ENCODE measurements at places on chromosomes 6 and 20.

GRCh38 chr6:125759959-125760457, 10.6 kb downstream of the HEY2 start:
- no peak for DNase-seq

- DNase-seq: no peak
Measured at GRCh38 chr20:45827712-45828111, 600 bp upstream of the TNNC2 start.

DNA sequence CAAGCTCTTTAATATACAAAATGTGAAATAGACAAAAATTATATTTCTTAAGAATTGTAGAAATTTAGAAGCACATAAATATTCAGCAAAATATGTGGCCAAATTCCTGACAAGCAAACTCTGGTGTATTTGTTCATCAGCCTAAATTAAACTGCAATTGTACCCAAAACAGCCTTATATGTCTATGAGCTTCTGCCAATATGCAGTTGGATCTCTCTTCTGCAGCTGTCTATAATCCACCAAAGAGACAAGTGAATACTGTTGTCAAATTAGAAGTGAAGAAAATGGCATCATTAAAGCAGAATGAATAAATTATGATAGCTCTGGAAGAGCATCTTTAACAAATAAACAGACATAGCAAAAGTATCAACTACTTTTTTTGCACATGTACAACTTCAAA, 755.7 kb downstream of the GRIK2 start:
- peak; percentile 56 for DNase-seq

DNA sequence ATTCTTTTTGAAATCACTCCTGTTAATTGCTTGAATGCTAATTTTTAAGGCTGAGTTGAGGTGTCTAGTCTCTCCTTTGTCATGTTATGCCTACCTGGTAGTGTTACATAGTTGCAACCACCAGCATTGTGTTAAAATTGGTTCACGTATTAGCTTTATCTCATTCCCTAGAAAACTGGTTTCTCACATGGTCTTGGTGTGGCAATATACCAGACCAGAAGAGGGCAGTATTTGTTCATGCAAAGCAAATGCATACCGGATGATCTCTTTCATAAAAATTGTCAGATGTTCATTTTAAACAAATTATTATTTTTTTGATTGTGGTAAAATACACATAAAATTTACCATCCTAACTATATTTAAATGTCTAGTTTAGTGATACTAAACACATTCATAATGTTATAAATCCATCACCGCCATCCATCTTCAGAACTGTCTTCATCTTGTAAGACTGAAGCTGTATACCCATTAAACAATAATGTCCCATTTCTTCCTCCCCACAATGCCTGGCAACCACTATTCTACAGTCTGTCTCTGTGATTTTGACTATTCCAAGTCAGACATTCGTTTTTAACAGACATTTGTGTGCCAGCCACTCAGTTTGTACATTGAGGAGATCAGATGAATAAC, 92.8 kb downstream of the ATRN start:
- peak; percentile 17 for DNase-seq

DNA sequence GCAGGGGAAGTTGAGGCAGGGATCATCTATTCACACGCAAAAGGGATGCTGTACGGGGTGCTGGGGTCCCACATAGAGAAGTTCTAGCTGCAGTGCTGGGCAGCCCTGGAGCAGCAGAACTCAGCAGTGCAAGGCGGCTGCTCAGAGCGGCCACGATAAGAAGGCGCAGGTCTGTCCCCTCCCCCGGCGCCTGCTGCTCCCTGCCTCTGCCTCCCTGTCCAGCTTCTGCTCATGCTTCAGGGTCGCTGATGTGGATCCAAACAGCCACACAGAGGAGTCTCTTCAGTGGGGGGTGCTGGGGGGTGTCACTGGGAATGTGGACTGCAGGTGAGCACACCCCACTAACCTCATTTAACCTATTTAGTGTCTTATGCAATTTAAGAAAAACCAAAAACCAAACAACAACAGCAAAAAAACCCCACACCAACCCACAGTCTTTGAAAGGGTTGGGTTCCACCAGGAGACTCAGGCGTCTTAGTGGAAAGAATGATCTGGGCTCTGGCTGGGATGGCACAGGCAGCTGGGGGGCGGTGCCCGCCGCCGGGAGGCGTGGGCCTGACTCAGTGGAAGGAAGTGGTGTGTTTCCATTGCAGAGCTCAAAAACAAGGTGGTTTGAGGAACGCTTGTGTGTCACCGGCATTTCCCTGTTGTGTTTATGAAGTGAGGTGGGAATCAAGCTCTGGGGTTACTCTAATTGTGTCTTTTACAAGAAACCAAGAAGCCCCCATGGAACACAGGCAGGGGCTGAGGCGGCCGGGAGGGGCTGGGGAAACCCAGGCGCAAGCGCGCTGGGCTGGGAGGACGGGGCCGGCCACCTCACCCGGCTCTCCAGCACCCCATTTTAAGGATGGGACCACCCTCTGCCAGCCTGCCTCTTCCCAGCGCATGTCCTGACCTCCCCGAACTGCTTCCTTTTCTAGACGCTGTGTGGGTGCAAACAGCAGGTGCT, 55.1 kb downstream of the IRF4 start:
- DNase-seq: no peak

DNA sequence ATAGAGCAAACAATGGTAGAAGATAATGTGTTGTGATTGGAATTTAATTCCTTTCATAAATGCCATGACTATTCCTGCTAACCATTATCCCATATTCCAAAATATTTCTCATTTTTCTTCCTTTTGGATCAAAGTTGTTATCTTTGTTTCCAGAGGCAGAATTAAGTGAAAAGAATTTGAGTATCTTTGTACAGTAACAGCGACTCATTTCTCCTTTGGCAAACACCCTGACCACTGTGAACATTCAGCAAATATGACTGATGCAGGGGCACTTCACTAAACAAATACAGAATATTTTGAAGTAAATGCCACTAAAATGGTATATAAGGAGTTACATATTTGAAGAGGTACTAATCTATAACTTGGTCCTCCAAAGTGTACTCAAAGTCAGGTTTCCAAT, 105.0 kb upstream of the LAMP5 start:
- DNase-seq: no peak

All from NCI-H1092 treated with DMSO at 0.1 percent for 48 hours (cell line).